ENCODE measurements at places on chromosomes 5 and 9.

- DNase-seq: no peak
Observed at GRCh38 chr5:132557478-132558172, 848 bp downstream of the RAD50 start.

- DNase-seq: no peak
Observed at GRCh38 chr5:7869474-7870136, 657 bp downstream of the MTRR start.

GRCh38 chr5:158116965-158117364 is 258.0 kb upstream of the CLINT1 start:
- DNase-seq: no peak

DNA sequence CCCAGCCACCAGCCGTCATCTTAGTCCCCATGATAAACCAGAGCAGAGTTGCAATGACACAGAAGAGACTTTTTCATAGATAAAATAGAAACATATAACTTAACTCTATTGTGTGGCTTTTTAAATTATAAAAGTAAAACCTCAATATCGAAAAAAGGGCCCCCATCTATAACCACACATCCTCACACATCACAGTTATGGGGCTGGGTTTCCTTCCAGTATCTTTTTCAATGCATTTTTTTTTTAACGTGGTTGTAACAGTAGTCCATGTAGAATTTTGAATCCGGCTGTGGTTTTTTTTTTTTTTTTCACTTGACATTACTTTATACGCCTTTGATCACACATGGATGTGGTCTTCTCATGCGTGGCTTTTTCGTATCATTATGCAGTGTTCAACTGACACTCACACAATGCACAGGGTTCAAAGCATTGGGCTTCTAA is 77.4 kb downstream of the CFAP77 start:
- no peak for DNase-seq

DNA sequence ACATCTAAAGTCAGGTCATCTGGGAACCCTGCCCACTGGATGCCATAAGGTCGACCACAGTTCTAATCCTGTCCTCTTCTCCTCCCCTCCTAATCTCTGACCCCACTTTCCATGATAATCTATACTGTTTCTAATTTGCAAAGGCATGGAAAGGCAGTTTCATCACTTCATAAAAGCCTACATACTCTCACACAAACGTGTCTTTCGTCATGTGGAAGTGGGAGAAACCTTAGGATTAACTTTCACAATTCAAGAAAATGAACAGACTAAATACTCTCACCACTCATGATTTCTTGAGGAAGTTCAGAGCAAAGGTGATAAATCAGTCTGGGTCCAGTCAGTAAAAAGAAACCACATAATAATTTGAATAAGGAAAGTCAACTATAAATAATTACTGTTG is 5.5 kb downstream of the FANCC start:
- no peak for DNase-seq

DNA sequence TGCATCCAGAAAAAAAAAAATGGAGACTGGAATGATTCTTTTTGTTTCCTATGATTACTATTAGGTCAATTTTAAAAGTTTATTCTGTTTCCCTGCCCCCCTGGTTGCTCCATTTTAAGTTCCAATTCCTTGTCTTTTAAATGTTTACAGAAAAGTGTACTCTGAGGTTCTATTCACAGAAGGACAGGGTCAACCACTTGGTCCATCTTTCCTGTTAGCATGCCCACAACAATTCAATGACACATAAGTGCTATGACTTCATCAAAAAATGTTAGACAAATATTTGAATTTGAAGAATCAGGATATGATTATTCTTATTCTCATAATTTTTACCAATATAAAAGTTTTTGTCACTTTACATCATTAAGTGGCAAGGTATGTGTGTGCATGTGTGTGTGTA is 123.7 kb downstream of the PDE4D start:
- DNase-seq: no peak

GRCh38 chr9:76644171-76644570 is 120.1 kb upstream of the PCA3 start:
- DNase-seq: no peak

Data from AG04450 (cell line).